ENCODE measurements at places on chromosomes 2 and 18.
A peak's percentile ranks its signal among the peaks of the same experiment; 100 is the strongest.

DNA sequence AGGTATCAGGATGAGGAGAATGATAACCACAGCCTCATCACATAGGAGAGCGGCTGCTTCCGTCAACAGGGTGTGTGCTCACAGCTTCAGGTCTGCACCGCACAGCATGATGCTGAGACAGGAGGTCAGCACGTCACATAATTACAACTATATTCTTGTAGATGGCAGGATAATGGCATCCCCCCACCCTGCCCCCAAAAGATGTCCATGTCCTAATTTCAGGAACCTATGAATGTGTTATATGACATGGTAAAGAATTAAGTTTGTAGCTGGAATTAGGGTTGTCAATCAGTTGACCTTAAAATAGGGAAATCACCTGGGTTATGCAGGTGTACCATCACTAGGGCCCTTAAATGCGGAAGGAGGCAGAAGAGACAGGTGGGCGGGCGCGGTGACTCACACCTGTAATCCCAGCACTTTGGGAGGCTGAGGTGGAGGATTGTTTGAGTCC, 73.9 kb downstream of the ARL4C start:
- DNase-seq, result peak; percentile 76

DNA sequence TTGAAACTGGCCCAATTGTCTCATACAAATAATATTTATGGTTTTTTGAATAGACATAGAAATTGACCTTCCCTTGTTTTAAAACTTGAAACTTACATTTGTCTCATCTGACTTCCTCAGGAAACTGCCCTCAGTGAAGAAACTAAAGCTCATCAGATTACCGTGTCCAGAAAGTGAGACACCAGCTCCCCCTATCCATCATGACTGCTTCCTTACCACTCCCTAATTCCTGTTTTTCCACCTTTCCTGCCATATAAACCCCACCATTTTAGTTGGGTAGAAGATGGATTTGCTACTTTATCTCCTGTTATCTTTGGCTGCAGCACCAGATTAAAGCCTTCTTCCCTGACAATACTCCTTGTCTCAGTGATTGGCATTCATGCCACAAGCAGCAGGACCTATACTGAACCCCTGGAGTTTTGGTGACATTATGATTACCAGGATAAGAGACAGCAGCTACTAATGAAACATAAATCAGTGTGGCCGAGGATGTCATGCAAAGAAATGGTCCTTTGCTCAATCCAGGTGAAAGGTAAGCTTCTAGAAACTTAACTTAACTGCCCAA, 1627.6 kb upstream of the ZEB2 start:
- DNase-seq, result no peak

GRCh38 chr2:227816507-227817294, 3.1 kb downstream of the CCL20 start:
- no peak for DNase-seq

- DNase-seq, result no peak
Measured at GRCh38 chr2:224613543-224614286, 28.6 kb upstream of the CUL3 start.

DNA sequence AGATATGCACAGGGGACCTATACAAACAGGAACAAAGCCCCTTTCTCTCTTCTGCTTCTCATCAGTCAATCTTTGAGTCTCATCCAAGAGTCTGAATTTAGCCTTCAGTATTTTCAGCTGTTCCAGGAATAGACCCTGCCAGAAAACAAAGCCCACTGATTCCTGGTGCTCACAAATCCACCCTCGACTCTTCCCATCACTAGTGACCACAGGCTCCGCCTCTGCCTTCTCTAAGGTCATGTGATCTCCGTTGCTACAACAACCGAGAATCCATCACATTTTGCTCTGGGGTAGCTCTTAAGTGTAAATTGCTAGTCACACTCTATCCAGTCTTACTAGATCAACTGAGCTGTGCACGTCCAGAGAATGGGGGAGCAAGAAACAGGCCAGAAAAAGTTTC, 46.4 kb upstream of the SPTBN1 start:
- DNase-seq, result no peak

GRCh38 chr18:56003720-56004088, 415.7 kb upstream of the TCF4 start:
- DNase-seq, result no peak

DNA sequence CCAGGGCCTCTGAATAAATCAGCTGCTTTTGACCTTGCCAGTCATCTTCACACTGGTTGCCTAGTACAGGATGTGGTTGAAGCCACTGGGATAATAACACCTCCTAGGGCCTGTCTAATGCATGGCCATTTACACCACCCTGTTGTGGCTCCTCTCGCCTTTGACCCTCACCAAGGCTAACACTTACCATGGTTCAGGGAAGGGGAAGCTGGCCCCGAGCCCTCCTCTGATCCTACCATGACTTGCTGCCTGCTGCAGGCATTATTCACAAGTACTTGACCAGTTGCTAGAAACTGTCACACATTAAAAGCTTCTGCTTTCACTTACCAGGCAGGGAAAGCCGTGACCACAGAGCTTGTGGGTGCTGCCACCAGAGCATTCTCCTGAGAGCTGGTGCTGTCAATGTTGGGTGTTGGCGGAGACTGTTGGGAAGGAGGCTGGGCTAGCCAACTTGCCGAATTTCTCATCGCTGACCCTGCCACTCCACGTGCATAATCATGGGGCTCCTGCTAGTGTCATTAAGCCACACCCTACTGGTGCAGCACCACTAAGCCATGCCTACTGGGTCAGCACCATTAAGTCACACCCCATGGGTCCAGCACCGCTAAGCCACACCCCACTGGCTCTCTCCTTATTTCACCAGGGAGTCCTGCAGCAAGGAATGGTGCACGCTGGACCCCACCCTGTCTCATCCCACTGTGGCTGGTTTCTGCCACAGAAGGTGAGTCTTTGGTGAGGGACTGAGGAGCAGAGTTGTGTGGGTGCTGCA, 47.0 kb upstream of the TTC39C start:
- peak; percentile 48 for DNase-seq

DNA sequence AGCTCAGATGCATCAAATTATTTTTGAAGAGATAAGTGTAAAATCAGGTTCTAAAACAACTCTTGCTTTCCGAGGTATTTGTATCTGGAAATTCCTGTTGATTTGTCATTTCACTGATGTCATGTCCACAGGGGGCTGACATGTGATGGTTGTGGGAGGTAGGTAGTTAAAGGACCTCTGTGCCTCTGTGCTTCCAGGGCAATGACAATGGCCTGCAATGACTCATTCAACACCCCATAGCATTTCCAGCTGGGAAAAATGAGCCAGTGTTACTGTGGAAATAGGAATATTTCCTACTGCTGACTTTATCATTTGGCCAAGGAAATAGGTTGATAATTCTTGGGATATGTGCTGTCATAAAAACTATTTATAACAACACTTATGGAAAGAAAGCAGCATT, 86.2 kb upstream of the CCDC195 start:
- DNase-seq, result no peak

- DNase-seq, result no peak
Measured at GRCh38 chr2:42372474-42373200, 11.6 kb upstream of the COX7A2L start.

- DNase-seq, result peak; percentile 79
Measured at GRCh38 chr2:29114946-29115609, at the start of gene CLIP4. Gene CLIP4, plus strand, starts transcription at chr2:29115415. Its CDS starts 5,974 bp downstream, at chr2:29121389.

DNA sequence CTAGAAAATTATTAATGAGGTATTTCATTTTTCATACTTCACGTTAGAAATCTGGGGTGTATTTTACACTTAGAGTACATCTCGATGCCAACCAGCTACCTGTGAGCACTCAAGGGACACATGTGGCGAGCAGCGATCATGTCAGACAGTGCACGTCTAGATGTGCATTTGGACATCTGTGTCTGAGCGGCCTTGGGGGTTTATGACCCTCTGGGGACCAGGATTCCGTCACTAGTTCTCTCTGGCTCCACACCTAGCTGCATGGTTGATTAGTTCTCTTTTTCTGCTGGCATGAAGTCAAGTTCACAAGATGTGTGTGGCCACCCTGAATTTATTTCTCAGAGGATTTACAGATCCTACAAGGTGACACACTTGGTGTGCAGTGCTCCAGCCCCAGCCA, 192.2 kb downstream of the TSN start:
- no peak for DNase-seq

GRCh38 chr2:31047599-31047998, 90.6 kb downstream of the GALNT14 start:
- DNase-seq, result no peak

- DNase-seq, result no peak
Measured at GRCh38 chr18:29226213-29226612, 1049.3 kb upstream of the CDH2 start.

- peak; percentile 38 for DNase-seq
Measured at GRCh38 chr18:49052891-49053644, 102.3 kb upstream of the SMAD7 start.

GRCh38 chr2:101395545-101396315, 8.4 kb upstream of the CREG2 start:
- DNase-seq, result no peak

DNA sequence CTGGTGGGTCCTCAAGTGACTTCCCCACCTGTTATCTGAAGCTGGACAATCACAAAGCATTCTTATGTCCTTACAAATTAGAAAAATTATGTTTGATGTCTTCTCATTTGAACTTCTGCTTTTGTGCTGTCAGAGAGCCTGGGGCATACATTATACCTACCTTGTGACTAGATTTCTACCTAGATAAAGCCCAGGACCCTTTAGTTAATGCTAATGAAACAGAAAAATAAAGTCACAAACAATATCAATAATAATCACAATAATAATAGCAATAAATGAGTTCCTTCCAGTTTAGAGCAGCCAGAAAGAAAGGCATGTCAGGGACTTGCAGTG, 456.4 kb downstream of the SETBP1 start:
- DNase-seq, result no peak

GRCh38 chr2:162261032-162261945, 18.0 kb upstream of the FAP start:
- no peak for DNase-seq

DNA sequence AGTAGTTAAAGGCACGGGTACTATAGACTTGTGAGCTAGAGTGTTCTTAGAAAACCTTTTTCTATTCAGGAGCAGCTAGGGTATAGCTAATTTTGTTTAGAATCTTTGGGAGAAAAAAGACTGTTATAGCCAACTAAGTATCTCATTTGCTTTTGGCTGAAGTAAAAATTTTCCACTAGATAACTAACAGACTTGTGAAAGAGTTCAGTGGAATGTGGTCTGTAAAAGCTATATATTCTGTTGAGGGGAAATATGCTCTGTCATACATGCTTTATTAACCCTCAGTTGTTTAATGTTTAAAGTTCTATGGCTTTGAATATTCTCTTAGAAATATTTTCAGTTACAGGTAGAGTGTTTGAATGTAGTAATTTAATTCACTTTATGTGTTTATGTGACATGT, 49.7 kb downstream of the RIF1 start:
- no peak for DNase-seq

DNA sequence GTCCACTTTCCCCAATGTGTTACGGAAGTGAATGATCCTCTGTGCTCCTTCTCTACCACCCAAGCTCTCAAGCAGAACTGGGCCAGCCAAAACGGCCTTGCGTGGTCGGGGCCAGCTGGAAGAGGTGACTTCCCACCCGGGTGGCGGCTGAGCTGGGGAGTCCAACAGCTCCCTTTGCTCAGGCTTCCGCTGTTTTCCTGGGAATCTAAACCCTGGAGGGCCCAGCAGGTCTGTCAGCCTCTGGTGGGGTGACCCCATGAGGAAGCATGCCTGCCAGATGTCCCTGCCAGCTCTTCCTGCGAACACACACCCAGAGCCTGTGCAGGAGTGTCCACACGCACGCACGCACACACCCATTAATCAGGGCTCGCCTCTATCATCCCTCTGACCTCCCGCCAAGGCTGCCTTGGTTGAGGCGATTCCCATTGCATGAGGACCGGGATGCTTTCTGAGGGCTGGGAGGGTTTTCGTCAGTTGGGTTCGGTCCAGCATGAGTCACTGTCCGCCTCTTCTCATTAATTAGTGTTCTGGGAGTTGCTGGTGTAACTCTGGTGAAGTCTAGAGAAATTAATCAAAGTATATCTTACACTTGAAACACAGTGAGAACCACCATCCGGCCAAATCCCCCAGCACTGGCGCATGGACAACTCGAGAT, 90.6 kb downstream of the TWIST2 start:
- no peak for DNase-seq

GRCh38 chr18:23504720-23505119, 1.4 kb downstream of the RMC1 start:
- no peak for DNase-seq

GRCh38 chr2:29520001-29520400, 401.4 kb downstream of the ALK start:
- DNase-seq, result no peak

DNA sequence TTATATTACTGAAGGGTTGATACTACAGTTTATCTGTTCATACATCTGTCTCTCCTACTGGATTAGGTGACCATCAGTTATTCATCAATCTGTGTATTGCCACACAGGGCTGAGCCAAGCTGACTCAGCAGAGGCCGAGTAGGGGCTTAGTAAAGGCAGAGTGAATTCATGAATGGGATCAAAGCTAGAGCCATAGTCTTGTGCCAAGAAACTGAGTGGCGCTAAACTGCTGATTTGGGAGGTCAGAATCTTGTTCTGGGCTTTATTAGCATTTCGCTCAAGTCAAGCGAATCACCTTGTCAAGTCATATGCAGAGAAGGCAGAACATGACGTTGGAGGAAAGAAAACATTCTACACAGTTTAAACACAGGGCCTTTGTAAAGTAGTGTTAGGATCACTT, 34.1 kb downstream of the SOCS6 start:
- DNase-seq, result no peak

- DNase-seq, result no peak
Measured at GRCh38 chr2:113240150-113240914, 38.4 kb downstream of the PAX8 start.

DNA sequence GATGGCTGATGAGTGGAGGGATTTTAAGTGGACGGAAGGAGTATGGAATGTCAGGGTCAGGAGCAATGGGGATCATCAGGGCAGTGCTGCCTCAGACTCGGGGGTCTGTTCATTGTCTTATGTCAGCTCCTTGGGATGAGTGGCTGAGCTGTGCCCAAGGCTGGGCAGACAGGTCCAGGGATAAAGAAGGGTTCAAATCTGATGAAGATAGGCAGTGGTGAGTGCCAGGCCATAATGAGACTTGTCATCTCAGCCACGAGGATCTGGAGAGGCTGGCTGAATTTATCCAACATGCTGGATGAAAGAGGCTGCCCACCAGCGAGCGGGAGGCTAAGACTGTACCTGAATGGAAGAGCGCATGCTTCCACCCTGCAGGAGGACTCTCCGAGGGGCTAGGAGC, 46.3 kb upstream of the APCDD1 start:
- no peak for DNase-seq

DNA sequence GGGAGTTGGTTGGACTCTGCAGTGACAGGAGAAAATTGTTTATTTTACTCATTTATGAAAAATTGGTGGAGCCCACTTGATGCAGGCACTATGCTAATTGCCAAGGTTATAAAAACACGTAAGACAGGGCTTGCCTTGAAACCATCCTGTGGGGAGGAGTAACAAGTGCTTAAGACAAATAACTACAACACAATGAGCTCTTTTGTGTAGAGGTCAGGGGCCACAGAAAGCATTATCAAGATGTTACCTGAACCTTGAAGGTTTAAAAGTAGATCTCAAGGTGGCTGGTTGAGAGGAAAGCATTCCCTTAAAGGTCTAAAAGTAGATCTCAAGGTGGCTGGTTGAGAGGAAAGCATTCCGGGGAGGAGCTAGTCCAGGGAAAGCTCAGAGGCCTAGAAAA, 381.8 kb upstream of the POU3F3 start:
- no peak for DNase-seq
